ENCODE measurements at places on chromosomes 3 and 15. TPM values are rescaled to one million over a fixed set of nuclear protein-coding genes. Genes with fewer than 3 reads are reported as not detected.

DNA sequence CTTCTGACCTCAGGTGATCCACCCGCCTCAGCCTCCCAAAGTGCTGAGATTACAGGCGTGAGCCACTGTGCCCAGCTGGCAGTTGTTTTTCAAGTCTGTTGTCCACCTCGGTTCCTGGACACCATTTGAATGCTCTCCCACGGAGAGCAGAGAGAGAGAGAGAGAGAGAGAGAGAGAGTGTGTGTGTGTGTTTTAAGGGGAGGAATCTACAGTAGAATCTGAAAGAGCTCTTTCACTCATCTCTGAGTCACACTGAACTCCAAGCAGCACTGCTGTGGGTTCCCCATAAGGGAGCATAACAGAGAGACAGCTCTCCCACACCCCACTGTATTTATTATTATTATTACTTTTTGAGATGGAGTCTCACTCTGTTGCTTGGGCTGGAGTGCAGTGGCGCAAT lies 156.6 kb downstream of the RPLP1 start:
- no peak for DNase-seq

DNA sequence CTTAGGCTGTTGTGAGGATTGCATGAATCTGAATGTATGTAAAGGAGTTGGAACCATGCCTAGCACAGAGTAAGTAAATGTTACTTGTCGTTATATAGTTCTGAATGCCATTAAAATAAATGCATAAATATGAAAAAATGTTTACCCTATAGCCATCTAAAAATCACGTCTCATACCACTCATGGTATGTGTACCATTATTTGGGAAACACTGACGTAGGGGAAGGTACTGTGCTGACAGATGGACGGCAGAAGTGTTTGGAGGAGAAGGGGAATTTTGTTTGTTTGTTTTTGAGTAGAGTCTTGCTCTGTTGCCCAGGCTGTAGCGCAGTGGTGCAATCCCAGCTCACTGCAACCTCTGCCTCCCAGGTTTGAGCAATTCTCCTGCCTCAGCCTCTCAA lies 30.5 kb upstream of the PDZRN3 start:
- DNase-seq: no peak

TP63 gene
- 7.2 TPM for total RNA-seq

DNA sequence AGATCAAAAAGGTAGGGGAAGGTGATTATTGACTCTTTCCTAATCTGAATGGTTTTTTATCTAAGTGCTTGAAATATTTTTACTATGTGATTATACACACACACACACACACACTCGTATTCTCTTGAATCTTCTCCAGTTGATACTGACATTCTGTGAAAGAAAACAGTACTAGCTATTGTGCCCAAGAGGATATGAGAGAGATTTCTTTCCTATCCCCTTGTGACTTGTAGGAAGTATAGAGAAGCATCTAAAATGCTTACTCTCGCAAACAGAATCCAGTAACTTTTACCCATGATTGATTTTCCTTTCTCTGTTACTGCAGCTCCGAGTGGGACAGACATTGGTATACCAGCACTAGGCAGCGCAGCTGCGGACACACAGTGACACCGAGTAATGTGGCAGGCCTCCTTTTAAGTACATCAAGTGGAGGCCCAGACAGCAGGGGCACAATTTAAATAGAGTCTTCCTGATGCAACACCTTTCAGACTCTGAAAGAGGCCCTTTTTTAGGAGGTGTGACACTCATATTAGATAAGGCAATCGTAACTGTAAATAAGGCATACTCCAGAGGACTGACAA lies 421.0 kb upstream of the CNTN4 start:
- no peak for DNase-seq

DNA sequence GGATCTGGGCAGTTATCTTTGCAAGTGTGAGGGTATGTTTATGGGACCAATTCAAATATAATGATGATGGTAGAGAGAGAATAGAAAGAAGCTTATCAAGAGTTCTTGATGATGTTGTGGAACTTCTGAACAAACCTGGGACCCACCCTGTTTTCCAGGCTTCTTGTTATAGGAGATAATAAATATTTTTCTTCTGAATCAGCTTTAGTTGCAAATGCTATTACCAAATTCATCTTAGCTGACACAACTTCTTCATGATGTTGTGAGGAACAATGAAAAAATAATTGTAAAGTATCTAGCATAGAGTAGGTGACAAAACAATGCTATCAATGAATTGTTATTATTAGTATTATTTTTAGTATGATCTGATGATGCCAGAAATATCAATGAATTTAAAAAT lies 43.5 kb upstream of the PTX3 start:
- DNase-seq: no peak

SPINK8 gene
- not detected for total RNA-seq

DNA sequence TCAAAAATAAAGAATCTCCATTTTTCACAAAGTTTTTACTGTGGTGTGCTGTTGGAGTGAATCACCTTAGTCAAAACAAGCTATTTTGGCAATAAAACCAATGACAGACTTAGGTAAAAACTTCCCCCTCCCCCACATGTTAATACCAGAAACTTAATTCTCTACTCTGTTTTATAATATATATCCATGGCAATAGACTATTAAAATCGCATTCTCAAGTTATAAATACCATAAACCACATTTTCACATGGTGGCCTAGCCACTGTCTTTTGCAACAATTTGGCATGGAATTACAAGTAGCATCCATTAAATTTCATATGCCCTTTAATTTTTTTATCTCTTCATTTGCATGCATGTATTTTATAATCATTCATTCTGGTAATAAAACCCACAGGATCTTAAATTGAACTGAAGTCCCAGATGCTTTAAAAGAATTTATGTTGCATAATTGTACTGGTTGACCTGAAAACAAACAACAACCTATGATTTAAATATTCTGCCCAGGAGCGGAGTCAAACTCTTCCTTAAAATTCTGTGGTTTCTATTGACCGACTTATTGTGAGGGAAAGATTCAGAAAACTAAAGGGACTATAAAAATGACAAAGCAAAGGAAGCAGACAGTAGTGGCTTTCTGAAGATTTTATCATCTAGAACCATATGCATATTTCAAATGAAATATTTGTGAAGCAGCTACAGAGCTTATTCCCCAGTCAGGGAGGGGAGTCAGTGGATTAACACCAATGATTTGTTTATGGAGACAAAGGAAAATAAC lies 229.0 kb upstream of the TBL1XR1 start:
- no peak for DNase-seq

DNA sequence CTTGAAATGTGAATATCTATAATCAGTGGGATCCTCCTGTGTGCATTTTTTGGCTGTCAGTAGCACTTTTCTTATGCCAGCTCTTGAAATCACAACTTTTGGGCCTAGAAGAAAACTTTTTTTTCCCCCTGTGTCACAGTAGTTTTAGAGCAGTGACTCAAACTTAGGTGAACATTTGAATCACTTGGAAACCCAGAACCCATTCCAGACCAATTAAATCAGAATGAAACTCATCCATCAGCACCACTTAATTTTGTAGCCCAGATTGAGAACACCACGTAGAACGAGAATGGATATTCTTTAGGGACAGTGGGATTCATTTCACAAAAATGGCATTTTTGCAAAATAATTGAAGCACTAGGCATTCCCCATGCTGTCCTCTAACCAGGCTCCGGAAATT lies 224.8 kb upstream of the NANOGP8 start:
- DNase-seq: no peak

GRCh38 chr3:17456046-17456445 lies 286.4 kb downstream of the TBC1D5 start:
- no peak for DNase-seq
